ENCODE measurements at places on chromosomes 3 and 15.
A peak's percentile ranks its signal among the peaks of the same experiment; 100 is the strongest.

- no peak for DNase-seq
Observed at GRCh38 chr15:40900256-40901052, 6.2 kb downstream of the VPS18 start.

DNA sequence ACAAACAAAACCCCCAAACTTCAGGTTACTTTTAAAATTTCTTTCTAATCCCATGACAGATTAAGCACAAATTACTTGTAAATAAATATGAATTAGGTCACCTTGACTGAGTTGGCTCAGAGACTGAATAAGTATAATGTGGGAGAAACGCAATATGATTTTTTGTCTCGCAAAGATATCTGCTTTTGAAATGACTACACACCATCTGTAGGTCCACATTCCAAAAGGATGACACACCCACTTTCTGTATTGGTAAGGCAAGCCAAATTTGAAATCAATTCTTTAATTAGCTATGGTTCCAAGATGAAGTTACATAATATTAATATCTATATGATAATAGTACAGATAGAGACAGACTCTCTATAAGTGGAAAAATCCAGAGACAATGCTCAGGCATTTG is 66.9 kb upstream of the CSPG5 start:
- no peak for DNase-seq

DNA sequence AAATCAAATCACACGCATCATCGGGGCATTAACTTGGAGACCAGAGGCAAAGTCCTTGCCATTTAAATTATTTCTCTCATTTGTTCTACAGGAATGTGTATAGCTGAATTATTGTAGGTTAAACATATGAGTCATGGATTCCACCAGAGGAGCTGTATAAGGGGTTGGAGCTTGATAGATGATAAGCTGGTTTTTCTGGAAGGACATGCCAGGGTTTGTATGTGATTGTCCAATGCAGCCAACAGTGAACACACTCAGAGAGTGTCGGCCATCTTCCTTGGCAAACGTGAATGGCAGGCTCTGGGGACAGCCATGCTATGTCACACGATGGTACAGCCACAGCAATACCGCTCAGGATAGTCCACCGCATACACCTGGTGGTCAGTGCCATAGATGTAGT is 25.1 kb downstream of the SSUH2 start:
- DNase-seq, result no peak

GRCh38 chr3:2984831-2985220 is 125.3 kb downstream of the IL5RA start:
- no peak for DNase-seq

DNA sequence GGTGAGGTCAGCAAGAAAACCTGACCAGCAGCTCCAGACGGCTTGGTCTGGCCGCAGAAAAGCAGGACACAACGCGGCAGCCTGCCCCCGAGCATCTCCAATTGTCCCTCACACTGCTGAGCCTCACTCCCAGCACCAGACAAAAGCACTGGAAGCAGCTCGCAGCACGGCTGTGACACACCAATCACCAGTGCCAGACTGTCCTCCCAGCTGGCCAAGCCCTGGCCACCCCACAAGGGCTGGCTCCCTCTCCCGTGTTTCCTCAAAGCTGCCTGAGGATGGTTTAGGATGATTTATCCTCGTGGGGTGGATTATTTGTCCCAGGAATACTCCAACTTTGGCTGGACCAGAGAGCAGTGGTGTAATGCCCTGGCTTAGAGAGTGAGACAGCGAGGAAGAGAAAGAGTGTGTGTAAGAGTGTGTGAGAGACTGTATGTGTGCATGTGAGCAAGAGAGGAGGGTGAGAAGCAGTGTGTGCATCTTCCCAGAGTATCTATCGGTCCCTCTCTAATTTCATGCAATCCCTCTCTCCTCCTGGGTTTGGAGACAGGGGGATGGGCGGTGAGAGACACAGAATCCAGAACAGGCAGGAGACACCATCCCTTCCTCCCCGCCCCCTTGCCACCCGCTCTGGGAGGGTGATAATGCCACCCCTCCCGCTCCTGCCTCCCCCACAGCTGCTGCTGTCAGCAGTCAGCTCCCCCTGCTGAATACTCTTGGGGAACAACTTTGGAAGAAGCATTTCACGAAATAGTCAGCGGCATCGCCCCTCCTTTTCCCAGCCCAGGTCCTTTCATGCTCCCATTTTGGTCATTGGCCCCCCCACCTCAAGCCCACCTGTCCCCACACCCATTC is 34.2 kb downstream of the SEMA5B start:
- DNase-seq, result no peak

GRCh38 chr15:81280696-81281455 is 43.1 kb downstream of the STARD5 start:
- DNase-seq, result peak; percentile 78

- no peak for DNase-seq
Observed at GRCh38 chr15:87167055-87167454, 1087.4 kb downstream of the AGBL1 start.

GRCh38 chr3:169112153-169112892 is 551.2 kb downstream of the MECOM start:
- DNase-seq, result no peak

GRCh38 chr3:126339466-126339865 is 17.7 kb downstream of the KLF15 start:
- DNase-seq, result no peak

DNA sequence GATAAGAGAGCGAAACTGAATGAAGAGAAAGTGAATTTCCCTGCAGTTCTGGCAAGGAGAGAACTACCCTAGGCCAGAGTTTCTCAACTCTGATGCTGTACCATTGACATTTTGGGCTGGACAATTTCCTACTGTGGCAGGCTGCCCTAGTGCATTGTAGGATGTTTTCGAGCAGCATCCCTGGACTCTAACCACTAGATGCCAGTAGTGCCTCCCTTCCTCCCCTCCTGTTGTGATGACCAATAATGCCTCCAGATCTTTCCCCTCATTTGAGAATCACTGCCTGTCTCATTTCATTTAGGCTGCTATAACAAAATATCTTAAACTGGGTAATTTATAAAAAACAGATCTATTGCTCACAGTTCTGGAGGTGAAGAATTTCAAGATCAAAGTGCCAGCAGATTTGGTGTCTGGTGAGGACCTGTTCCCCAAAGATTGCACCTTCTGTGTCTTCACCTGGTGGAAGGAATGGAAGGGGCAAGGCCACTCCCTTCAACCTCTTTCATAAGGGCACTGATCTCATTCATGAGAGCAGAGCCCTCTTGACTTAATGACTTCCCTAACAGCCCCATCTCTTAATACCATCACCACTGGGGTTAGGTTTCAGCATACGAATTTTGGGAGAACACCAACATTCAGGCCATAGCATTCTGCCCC is 188.9 kb upstream of the MEIS2 start:
- peak; percentile 65 for DNase-seq

DNA sequence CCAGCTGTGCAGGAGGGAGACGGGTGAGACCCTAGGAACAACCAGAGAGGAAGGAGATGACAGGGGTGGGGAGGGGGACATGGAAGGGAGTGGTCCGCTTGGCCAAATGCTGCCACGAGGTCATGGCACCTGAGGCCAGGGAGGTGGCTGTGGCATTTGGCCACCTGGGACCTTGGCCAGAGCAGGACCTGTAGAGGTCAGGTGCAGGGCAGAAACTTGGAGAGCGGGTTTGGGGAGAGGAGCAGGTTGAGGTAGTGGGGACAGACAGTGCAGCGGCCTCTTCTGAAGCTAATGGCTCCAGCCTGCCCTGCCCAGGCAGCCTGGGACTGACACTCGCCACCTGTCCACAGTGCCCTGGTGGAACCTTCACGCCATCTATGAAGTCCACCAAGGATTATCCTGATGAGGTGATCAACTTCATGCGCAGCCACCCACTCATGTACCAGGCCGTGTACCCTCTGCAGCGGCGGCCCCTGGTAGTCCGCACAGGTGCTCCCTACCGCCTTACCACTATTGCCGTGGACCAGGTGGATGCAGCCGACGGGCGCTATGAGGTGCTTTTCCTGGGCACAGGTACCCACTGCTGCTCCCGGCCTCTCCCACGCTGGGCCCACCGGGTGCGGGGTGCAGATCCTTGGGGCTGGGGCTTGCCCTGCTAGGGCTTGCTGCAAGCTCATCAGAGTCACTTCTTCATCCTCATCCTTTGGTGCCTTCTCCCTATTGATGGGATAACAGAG is 7.0 kb upstream of the GNAT1 start:
- peak; percentile 79 for DNase-seq

DNA sequence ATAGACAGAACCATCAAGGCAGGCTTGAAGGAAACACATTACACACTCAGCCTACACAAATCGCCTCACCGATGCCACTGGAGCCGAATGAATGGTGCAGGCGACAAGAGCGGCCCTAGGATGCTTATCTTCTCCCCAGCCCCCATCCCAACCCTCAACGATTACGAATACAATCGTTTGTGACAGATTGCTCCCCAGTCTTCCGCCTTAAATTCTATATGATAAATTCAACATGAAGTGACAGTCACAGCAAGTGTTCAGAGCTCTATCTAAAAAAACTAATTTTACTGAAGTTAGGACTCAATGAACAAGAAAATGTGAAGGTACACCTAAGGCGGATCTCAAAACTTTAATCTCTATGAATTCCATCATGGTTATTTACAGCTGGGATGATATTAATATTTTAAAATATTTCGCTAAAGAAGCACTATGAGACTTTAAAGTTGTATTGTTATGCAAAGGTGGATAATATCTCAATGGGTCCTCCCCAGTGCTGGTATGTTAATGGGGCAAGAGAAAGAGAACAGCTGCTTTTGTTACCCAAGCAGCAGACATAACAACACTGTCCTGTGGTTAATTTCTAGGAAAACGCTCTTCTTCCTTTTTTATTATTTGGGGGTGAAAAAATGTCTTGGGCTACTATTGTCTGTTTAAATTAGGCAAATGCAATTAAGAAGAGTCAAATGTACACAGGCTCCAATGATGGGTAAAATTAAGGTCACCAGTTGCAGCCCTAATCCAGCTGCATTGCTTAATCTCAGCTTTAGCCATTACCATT is 147.6 kb upstream of the NR2F2 start:
- DNase-seq, result no peak

DNA sequence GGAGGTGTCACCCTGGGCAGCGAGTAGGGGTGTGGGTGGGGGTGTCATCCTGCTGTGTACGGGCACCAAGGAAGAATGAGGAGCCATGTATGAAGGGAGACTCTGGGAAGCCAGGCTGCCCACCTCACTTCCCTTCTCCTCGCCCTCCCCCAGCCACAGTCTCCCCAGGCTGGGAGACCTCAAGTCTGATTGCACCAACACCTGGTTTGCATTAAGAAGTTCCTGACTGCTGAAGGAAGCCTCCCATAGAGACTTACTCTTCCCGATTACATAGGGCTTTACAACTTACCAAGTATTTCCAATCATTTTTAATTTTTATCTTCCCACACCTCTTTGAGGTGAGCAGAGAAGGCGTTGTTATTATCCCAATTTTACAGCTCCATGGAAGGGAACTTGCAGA is 29.5 kb upstream of the SMAD3 start:
- no peak for DNase-seq

GRCh38 chr15:30962079-30962478 is 29.3 kb downstream of the MTMR10 start:
- DNase-seq, result no peak

DNA sequence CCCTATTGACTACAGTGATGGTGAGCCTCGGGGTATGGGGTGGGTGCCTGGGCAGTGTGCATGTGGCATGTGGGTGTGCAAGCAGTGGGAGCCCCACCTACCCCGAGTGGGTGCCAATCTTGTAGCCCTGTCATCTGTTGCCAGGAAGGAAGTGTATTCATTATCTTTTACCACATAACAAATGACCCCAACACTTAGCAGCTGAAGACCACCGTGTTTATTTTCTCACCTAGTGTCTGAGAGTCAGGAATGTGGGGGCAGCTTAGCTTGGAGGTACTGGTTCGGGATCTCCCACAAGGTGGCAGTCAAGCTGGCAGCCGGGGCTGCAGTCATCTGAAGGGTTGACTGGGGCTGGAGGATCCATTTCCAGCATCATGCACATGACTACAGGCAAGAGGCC is 21.7 kb downstream of the XYLB start:
- no peak for DNase-seq

- DNase-seq, result no peak
Observed at GRCh38 chr15:49934487-49934886, 184.5 kb downstream of the ATP8B4 start.

GRCh38 chr15:47846876-47847275 is 129.6 kb downstream of the SEMA6D start:
- DNase-seq, result no peak

- DNase-seq, result no peak
Observed at GRCh38 chr3:317012-317411, 120.4 kb downstream of the CHL1 start.

DNA sequence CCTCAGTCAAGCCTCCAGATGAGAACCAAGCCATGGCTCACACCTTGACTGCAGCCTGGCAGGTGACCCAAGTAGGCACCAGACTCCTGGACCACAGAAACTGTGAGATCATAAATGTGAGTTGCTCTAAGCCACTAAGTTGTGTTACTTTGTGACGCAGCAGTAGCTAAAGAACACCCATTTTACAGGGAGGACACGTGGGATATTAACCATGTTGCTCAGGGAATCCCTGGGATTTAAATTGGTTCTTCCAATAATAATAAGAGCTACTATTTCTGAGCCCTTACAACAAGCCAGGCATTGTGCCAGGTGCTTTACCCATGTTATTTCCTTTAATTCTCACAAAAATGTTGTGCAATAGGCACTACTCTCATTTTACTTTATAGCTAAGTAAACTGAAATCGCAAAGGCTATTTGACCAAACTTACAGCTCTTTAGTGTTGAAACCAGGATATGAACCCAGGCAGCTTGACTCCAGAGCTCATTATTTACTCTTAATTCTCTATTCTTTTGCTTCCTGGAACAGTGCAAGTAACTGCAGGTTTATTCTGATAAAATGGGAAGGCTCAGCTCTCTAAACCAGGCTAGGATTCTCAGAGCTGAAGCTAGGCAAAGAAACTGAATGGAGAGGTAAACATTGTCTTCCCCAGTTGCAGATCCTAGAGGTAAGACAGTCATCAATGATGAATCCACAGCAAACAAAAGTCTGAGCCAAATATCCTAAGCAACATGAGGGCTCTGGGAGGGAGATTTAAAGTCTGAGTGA is 294.4 kb downstream of the KBTBD8 start:
- no peak for DNase-seq

- no peak for DNase-seq
Observed at GRCh38 chr3:48456456-48456855, 9.9 kb downstream of the ATRIP start.

DNA sequence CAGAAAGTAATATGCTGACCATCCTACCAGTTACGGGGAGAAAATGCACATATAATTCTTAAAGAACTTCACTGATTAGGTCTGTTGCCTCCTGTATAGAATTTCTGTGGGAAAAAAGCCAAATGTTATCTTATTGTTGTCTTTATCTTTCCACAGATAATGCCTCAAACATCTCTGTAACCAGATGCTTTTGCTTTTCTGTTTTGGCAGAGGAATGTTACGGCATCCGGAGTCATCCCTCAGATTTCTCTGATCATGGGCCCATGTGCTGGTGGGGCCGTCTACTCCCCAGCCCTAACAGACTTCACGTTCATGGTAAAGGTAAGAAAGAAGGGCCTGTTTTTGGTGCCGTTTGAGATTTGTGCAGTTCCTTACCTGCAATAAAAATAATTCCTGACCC is 33.5 kb downstream of the PCCB start:
- DNase-seq, result no peak
